MCF 10A (cell line): ENCODE measurements at places on chromosomes 7 and 10.

- peak; percentile 67 for DNase-seq
Measured at GRCh38 chr7:101232141-101232850, 5.3 kb downstream of the CLDN15 start.

DNA sequence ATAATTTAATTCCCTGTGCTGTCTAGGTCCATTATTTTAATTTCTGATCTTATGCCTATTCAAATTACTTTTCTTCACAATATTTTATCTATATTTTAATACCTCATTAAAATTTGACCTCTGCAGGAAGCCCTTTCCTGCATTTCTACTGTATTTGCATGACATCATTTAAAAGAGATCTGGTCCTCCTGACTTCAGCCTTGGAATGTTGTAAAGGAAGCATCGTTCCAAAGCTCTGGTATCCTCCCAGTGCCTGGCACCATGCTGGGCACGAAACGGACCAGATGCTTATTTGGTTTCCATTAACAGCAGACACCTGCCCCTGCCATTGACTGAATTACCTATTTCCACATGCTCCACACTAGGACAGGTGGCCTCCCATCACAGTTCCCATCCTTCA, 247.5 kb downstream of the KLF6 start:
- no peak for DNase-seq

GRCh38 chr10:123579675-123580074, 86.5 kb upstream of the GPR26 start:
- no peak for DNase-seq

DNA sequence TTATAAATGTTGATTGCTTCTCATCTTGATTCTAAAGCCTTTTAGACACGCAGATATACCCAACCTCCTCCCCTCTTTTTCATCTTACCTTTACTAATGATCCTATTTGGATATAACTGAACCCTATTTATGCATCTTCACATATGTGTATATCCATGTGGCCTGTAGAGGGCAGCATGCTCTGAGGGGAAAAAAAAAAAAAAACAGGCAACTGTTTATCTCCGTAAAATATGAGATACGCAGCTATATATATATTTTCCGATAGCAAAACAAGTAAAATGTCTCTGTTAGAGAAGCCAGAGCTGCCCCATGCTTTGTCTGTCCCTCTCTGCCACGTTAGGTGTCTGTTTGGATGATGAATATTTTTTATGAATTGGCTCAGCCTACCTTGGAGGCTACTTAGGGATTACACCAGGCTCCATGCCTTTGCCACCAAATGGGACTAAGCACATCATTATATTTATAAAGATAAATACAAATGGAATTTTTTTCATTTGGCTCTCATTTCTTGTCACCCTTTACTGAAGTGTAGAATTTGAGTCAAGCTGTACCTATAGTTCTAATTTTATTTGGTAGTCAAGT, 174.8 kb upstream of the FZD1 start:
- peak; percentile 61 for DNase-seq

GRCh38 chr7:100720671-100721504, 620 bp downstream of the EPO start:
- DNase-seq = no peak

DNA sequence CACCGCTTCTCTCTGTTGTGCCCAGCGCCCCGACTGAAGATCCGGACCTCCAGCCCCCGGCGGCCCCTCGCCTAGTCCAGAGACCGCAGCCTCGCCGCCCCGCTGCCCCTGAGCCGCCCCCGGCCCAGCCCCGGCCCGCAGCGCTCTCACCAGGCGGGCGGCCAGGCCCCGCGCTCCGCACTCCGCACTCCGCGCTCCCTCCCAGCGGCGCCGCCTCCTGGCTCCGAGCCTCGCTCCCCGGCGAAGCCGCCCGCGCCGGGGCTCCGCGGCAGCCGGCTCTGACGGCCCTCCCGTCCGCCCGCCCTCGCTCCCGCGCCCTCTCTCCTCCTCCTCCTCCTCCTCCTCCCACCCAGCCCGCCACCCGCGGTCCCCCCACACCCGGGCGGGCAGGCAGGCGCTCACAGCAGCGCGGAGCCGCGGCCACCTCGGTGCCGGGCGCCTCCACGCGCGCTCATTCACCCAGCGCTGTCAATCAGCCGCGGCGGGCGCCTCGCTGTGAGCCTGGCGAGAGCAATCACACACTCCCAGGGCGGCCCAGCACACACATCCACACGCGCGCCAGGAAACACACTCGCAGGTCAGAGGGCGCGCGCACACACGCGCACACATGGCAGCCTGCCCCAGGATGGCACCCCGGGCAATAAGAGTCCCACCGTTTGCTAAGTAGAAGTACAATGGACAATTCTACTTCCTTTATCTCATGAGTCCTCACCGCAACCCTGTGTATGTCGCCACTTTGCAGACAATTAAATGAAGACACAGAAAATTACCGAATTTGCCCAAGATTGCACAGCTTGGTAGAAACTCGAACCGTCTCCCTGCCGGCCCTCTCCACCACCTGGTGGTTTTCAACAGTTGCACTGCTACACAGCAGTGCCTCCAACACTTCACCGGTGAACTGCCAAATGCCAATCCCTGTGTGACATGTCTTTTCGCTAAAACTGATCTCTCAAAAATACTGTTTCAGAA, at the start of gene PRRT4:
Gene PRRT4 (minus strand): TSS at position 280 of the 969 bp plus-strand sequence.
- DNase-seq = no peak

- peak; percentile 53 for DNase-seq
Measured at GRCh38 chr10:125083576-125083920, 76.8 kb downstream of the CTBP2 start.

DNA sequence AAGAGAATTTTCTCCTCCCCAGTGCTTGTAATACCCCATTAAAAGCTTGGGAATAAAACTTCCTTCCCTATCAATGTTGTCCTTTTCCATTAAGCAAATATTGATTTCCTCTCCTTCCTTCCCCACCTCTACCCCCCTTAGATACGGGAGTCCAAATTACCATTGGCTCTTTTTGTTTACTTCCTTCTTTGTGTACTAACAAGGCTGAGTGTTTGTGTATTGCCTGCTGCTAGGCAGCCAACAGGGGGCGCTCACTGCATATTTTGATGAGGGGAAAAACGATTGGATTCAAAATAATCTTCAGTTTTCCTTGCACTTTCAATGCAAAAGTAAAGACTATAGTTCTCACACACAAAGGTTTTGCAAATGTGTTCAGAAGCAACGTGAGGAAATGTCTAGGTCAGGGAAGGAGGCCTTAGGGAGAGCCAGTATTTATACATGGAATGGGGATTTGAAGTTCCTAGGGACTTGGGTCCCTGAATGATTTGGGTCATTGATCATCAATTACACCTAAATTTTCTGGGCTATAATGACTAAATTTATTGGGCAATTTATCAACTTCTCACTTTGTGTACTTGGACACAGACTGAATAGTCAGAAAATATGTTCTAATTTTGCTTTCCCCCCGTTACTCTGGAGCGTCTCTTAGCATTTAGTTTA, 23.6 kb upstream of the VPS41 start:
- DNase-seq = peak; percentile 65

GRCh38 chr7:27139334-27140125, 4.0 kb downstream of the HOXA5 start:
- DNase-seq = peak; percentile 61
